ENCODE measurements at places on chromosomes 2 and 18.

GRCh38 chr18:58314284-58314683 is 270.3 kb downstream of the NEDD4L start:
- DNase-seq: peak; percentile 75

DNA sequence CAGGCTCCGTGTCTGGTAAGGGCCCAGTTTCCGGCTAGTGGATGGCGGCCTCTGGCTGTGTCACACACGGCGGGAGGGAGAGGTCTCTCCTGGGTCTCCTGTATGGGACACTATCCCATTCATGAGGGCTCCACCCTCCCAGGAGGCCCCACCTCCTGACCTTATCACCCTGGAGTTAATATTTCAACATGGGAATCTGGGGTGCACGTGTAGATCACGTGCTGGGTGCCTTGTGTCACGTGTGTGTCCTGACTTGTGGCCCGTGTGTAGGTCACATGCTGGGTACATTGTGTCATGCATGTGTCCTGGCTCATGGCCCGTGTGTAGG is 9.9 kb downstream of the NEU4 start:
- DNase-seq: no peak

- DNase-seq: no peak
Observed at GRCh38 chr2:111222204-111222866, 101.6 kb downstream of the BCL2L11 start.

DNA sequence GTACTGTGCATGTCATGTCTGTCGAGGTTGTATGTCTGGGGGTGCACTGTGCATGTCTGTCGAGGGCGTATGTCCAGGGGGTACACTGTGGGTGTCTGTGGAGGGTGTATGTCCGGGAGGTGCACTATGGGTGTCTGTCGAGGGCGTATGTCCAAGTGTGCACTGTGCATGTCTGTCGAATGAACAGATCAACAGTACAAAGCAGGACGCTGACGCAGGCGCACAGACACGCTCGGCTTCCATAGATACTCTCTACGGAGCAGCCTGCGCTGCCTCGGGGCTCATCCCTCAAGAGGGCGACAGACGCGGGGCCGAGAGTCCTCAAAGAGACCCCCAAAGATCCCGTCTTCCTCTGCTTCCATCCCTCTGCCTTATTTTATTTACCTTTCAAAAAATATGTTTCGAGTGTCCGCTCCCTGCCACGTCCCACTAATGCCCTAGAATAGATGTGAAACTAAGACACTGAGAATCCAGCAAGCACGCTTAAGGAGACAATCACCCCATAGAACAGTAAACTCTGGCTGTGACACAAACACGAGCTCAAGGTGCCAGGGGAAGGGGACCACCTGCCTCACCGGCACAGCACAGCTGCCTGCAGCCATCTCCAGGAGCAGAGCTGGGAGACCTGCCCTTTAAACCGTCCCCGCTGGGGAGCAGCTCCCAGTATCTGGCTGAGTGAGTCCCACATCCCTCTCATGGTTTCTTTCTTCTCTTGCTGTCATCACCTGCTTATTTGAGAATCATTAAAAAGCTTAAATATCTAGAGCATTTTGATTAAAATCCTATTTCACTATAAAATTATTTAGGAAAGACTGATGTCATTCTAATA is 250.5 kb upstream of the MYT1L start:
- DNase-seq: no peak

GRCh38 chr18:62389761-62390481 is 64.8 kb downstream of the TNFRSF11A start:
- DNase-seq: no peak

All from SIG-M5 (cell line).